GM12878 (cell line): ENCODE measurements at places on chromosomes 5 and 9. TPM values are rescaled to one million over a fixed set of nuclear protein-coding genes. Genes with fewer than 3 reads are reported as not detected.

Gene FUT7
- total RNA-seq, result 0.13 and 0.16 TPM in 2 replicates

Gene TNFSF8
- 0.11 and 0.15 TPM in 2 replicates for total RNA-seq

Gene GRM6
- total RNA-seq, result not detected in 2 replicates

Gene ABITRAM
- 7.7 and 7.8 TPM in 2 replicates for total RNA-seq

Gene ICE1
- 24.4 and 26.9 TPM in 2 replicates for total RNA-seq

Gene FOXD4L4
- total RNA-seq, result 0.24 and 0.36 TPM in 2 replicates

Gene OLFML2A
- 0.10 and 0.27 TPM in 2 replicates for total RNA-seq

Gene FGF1
- not detected in 2 replicates for total RNA-seq

Gene TAF11L8
- total RNA-seq, result not detected in 2 replicates

Gene TAF11L10
- total RNA-seq, result not detected in 2 replicates

Gene SPATA9
- total RNA-seq, result 0.35 TPM in 1 of 2 replicates, not detected in the other

Gene PITX1
- total RNA-seq, result 0.77 and 1.1 TPM in 2 replicates

Gene MEIKIN
- not detected in 2 replicates for total RNA-seq

Gene SCGB3A2
- not detected in 2 replicates for total RNA-seq

Gene LCN1
- total RNA-seq, result not detected in 2 replicates

Gene FAM200C
- 2.0 and 2.4 TPM in 2 replicates for total RNA-seq

Gene SPINK7
- not detected in 2 replicates for total RNA-seq

Gene INSYN2B
- not detected in 2 replicates for total RNA-seq

Gene GCNT4
- total RNA-seq, result 0.03 TPM in 1 of 2 replicates, not detected in the other

Gene PCDHB2
- total RNA-seq, result 0.13 TPM in 1 of 2 replicates, not detected in the other

Gene GMCL2
- not detected in 2 replicates for total RNA-seq

Gene GLRA1
- not detected in 2 replicates for total RNA-seq

Gene CNTNAP3
- not detected in 2 replicates for total RNA-seq

Gene RASGRF2
- 0.05 and 0.19 TPM in 2 replicates for total RNA-seq

Gene MLANA
- total RNA-seq, result not detected in 2 replicates

Gene ZMAT2
- 44.1 and 44.8 TPM in 2 replicates for total RNA-seq

Gene PCDHGA5
- 0.13 and 0.23 TPM in 2 replicates for total RNA-seq

Gene MGAT4B
- total RNA-seq, result 66.2 and 82.5 TPM in 2 replicates

Gene PRDM9
- not detected in 2 replicates for total RNA-seq

Gene TAF11L7
- total RNA-seq, result not detected in 2 replicates

Gene C5orf52
- not detected in 2 replicates for total RNA-seq

Gene AMBP
- 1.9 and 2.3 TPM in 2 replicates for total RNA-seq

Gene GABRA1
- not detected in 2 replicates for total RNA-seq

Gene TOR1B
- 11.3 and 11.6 TPM in 2 replicates for total RNA-seq

Gene C9orf72
- 6.4 and 7.2 TPM in 2 replicates for total RNA-seq

Gene ADGRD2
- not detected in 2 replicates for total RNA-seq

Gene TSSK1B
- total RNA-seq, result not detected in 2 replicates

Gene PCDHGA3
- total RNA-seq, result 0.08 and 0.10 TPM in 2 replicates

Gene RAD50
- total RNA-seq, result 43.7 and 48.6 TPM in 2 replicates

Gene OBP2B
- not detected in 2 replicates for total RNA-seq

Gene ZNF483
- total RNA-seq, result 0.40 and 0.72 TPM in 2 replicates

Gene C5orf47
- total RNA-seq, result not detected in 2 replicates

Gene PCDHB7
- not detected in 2 replicates for total RNA-seq

Gene FLT4
- 0.27 TPM in 1 of 2 replicates, not detected in the other for total RNA-seq

Gene PPP3R2
- not detected in 2 replicates for total RNA-seq

Gene STK10
- total RNA-seq, result 75.4 and 96.4 TPM in 2 replicates

Gene PCDHA10
- total RNA-seq, result 0.03 TPM in 1 of 2 replicates, not detected in the other

Gene PCDHGC5
- 0.72 and 0.87 TPM in 2 replicates for total RNA-seq

Gene TMEM171
- total RNA-seq, result not detected in 2 replicates

Gene ADCY2
- 0.26 and 0.27 TPM in 2 replicates for total RNA-seq
